Vein endothelial cell (primary cell): ENCODE measurements at places on chromosomes 7 and 10. TPM values are rescaled to one million over a fixed set of nuclear protein-coding genes. Genes with fewer than 3 reads are reported as not detected.

Gene RASA4B
- total RNA-seq: 3.8 and 15.4 TPM in 2 replicates

Gene ATG9B
- under 0.01 and 0.10 TPM in 2 replicates for total RNA-seq

Gene ITIH5
- not detected in 2 replicates for total RNA-seq

Gene PDK4
- total RNA-seq: 10.0 and 10.1 TPM in 2 replicates

Gene SDK1
- 0.19 and 0.65 TPM in 2 replicates for total RNA-seq

Gene SYCE1
- 0.33 TPM in 1 of 2 replicates, not detected in the other for total RNA-seq

Gene SEPTIN7
- 135 and 243 TPM in 2 replicates for total RNA-seq

Gene EBLN1
- total RNA-seq: not detected in 2 replicates

Gene PLAC9
- total RNA-seq: 2.3 and 2.5 TPM in 2 replicates

Gene PIP
- total RNA-seq: not detected in 2 replicates

Gene INA
- 0.33 and 0.48 TPM in 2 replicates for total RNA-seq

Gene KNDC1
- total RNA-seq: not detected in 2 replicates

Gene SUGCT
- 1.4 and 2.0 TPM in 2 replicates for total RNA-seq

Gene PON1
- not detected in 2 replicates for total RNA-seq

Gene MYPN
- total RNA-seq: under 0.01 and 0.29 TPM in 2 replicates

Gene PON3
- 0.19 and 0.65 TPM in 2 replicates for total RNA-seq

Gene LIPJ
- under 0.01 TPM in 1 of 2 replicates, not detected in the other for total RNA-seq

Gene DCLRE1A
- 4.9 and 6.1 TPM in 2 replicates for total RNA-seq

Gene SERPINE1
- total RNA-seq: 2,259 and 4,238 TPM in 2 replicates

Gene NCAPG2
- total RNA-seq: 14.0 and 25.2 TPM in 2 replicates

Gene AKR1C1
- total RNA-seq: 3.2 and 7.8 TPM in 2 replicates

Gene CPA4
- total RNA-seq: 0.29 and 0.65 TPM in 2 replicates

Gene NPY4R2
- total RNA-seq: not detected in 2 replicates

Gene MYOZ1
- not detected in 2 replicates for total RNA-seq

Gene HOXA9
- total RNA-seq: 10.8 and 18.2 TPM in 2 replicates

Gene NFE2L3
- total RNA-seq: 40.2 and 60.8 TPM in 2 replicates

Gene TMEM213
- total RNA-seq: not detected in 2 replicates

Gene SLC13A4
- not detected in 2 replicates for total RNA-seq

Gene PDE1C
- total RNA-seq: 0.33 and 1.8 TPM in 2 replicates
